ENCODE measurements at places on chromosomes 2 and 18.
A peak's percentile ranks its signal among the peaks of the same experiment; 100 is the strongest.

GRCh38 chr2:45435316-45435715 is 175.8 kb downstream of the SRBD1 start:
- no peak for DNase-seq

GRCh38 chr2:45264227-45265225 is 255.3 kb upstream of the SIX2 start:
- no peak for DNase-seq

GRCh38 chr2:154556146-154556545 is 142.3 kb upstream of the KCNJ3 start:
- DNase-seq, result no peak

GRCh38 chr18:77669331-77669730 is 419.7 kb downstream of the GALR1 start:
- DNase-seq, result no peak

DNA sequence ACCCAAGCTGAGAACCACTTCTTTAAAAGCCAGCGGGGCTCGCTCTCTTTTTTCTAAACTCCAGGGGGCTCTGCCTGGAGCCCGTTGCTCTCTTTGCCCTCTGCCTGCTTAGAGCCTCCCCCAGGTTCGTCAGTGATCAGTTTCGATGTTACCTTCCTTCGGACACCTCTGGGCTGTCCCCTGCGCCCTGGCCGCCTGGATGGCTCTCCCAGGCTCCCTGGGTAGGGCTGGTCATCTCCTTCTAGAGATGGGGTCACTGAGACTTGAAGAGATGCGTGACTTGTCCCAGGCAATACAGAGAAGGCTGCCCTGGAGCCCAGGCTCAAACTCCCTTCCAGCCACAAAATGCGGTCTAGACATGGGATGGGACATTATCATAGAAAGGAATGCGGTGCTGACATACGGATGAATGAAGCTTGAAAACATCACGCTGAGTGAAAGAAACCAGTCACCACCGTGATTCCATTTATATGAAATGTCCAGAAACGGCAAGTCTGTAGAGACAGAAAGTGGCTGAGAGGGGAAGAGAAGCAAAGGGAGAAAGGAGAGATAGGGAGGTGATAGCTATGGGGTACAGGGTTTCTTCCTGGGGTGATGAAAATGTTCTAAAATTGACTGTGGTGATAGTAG is 14.6 kb downstream of the KCNF1 start:
- no peak for DNase-seq

- DNase-seq, result no peak
These were observed 54.1 kb upstream of the THOC1 start for GRCh38 chr18:321865-322467.

DNA sequence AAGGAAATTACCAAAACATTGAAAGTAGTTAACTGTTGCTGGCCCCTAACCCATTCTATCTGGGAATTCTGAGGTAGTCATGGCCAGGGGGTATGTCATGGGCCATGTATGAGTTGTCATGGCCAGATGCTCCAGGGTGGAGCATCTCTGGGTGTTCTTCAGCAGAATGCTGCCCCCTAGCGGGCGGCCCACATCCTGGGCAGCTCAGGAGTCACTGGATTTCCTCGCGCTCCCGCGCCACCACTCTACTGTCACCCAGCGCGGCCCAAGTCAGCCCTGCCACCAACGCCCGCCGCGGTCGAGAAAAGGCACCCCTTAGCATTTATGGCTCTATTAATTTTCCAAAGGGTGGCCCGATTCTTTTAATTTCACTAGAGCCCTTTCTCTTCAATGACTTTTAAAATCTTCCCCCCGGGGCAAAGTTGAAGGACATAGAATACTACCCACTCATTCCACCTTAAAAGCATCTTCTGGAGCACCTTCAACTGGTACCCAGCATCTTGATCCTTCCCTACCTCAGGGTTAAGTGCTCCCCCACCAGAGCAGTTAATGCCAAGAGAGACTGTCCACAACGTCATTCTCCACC is 41.6 kb downstream of the PKDCC start:
- DNase-seq, result peak; percentile 51

DNA sequence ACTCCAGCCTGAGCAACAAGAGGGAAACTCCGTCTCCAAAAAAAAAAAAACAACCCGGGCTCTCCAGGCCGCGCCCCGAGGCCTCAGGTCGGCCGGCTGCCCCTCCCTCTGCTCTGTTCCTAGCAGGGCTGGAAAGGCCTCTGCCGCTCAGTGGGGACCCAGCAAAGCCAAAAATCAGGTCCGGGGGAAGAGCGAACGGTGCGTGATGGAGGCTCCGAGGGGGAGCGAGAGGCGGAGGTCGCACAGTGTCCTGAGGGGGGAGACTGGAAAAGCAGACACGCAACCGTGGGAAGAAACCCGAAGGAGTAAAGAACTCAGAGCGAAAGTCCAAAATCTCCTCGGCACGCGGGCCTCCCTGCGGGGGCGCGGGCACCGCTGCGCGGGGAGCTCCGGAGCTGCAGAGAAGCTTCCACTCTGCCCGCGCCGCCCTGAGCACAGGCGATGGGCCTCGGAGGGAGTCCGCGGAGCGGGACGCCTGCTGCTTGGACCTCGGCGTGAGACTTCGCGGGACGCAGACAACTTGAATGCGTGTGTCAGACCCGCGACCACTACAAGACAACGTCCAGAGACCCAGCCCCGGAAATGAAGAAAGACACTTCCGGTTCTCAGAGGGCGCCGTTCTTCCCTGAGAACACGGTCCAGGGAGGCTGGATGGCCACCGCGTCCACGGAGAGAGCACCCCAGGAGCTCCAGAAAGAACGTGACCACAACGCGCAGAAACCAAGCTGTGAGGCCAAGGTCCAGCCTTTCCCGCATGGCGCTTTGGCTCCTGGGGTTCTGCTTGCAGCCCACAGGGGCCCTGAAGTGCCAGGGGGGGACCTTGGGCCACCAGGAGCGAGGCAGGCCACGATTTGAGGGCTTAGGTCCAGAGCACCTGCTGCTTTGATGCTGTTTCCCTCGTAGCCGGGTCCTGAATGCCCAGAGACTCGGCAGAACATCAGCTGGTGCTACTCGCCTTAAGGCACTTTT is 219.8 kb downstream of the DPP10 start:
- no peak for DNase-seq

DNA sequence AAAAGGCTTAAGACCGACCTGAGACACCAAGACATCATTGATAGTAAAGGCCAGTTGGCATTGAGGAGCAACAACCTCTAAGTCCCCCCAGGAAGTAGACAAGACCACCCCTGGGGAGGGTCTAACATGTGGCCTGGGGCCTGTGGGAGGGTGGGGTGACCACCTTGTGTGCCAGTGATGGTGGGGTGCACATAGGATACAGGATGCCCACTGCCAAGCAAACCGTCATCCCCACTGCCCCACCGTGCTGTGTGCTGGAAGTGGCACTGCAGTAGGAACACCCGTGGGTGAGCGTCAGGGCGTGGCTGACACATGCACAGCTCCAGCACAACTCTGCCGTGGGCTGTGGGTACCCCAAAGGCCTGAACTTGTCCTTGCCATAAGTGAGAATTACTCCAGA is 84.3 kb upstream of the LGALSL start:
- DNase-seq, result no peak

DNA sequence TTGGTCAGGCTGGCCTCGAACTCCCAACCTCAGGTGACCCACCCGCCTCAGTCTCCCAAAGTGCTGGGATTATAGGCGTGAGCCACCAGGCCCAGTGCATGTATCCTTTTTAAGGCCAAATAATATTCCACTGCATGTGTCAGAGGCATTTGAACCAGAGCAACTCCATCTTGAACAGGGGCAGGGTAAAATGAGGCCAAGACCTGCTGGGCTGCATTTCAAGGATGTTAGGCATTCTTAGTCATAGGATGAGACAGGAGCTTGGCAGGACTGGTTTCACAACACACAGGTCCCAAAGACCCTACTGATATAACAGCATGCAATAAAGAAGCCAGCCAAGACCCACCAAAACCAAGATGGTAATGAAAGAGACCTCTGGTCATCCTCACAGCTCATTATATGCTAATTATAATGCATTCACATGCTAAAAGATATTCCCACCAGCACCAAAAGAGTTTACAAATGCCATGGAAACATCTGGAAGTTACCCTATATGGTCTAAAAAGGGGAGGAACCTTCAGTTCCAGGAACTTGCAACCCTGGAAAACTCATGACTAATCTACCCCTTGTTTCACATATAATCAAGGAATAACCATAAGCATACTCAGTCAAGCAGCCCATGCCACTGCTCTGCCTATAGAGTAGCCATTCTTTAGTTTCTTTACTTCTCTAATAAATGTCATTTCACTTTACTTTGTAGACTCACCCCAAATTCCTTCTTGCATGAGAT is 204.6 kb downstream of the RAB3GAP1 start:
- DNase-seq, result no peak

- DNase-seq, result no peak
These were observed 24.3 kb downstream of the PTMA start for GRCh38 chr2:231732604-231733003.

DNA sequence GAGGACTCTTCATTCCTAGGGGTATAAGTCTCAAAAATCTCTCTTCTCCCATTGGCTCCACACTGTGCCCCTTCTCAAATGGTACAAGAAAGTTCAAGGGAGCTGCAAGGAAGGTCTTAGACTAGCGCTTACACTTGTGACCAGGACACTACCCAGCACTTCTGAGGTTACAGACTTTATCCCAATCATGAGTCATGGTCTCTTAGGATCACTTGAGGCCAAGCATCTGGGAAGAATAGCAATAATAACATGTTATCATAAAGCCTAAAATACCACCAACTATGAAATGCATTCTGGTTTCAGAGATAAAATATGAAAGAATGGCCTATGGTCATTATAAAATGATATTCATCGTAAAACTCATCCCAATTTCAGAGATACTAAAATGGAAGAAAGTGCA is 309.9 kb upstream of the PKDCC start:
- DNase-seq, result no peak

DNA sequence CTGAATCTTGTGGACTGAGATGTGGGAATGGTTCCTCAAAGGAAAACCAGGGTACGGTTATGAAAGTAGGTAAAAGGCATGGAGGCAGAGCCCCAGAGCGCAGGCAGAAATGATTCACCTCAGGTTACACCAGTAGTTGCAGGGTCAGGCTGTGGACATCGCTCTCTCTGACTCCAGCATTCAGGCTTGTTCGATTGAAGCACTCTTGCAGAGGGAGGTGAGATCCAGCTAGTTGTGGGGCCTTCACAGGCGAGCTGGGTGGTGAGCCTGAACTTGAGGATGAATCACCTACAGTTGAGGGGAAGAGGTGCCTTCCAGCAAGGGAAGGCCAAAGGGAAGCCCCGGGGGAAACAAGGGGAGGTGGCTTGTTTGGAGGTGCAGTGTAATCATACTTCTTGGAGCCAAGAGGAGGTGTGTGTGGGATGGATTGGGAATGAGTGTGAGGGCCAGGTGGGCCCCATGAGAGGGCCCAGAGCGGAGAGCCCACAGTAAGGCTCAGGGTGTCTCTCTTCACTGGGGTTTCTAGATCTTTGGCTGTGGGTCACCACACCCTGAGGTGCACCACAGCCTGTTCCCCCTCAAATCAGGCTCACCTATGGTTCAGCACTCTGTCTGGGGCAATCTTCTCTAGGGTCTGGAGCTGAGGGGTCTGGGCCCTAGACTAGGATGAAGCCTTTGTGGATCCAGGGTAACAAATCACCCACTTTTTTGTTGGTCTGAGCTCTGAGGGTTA is 48.5 kb upstream of the MCFD2 start:
- no peak for DNase-seq

- no peak for DNase-seq
These were observed 37.7 kb downstream of the DOCK10 start for GRCh38 chr2:225004597-225004996.
